Memory B cell (primary cell): ENCODE measurements at places on chromosomes 1 and 21.

- no peak for DNase-seq
Observed at GRCh38 chr1:100229681-100230443, 19.8 kb downstream of the DBT start.

DNA sequence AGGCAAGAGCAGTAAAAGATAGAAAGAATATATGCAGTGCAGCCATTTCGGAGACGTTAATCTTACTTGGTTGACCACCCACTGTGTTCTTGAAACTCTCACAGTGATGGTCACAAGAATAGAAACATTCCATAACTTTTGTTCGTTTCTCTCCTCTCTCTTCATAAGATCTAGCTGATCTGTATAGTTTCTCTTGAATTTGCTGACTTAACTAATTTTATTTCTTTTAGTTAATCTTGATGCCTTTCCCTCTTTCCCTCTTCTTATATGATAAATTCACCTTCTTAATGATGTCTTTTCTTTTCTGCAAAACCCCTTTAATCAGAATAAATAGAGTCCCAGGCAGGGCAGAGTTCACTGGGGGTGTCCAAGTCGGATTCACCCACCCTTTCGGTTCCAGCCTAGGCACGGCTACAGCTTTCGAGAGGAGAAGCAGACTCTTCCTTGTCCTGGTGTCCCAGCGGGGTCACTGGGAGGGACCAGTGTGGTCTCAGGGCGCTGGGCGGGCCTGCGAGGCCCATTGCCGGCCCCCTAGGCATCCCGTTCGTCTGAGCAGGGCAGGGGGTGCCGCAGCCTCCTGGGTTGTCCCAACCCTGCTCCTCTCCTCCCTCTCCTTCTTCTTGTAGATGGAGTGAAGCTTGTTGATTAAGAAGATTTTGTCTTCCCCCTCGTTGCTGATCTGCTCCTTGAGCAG is 39.8 kb downstream of the ZNF691 start:
- no peak for DNase-seq

- no peak for DNase-seq
Observed at GRCh38 chr1:15277447-15277838, 30.4 kb downstream of the FHAD1 start.

GRCh38 chr1:67540733-67541125 is 110.5 kb upstream of the SERBP1 start:
- no peak for DNase-seq

- no peak for DNase-seq
Observed at GRCh38 chr1:83011265-83011664, 987.7 kb downstream of the TTLL7 start.

- no peak for DNase-seq
Observed at GRCh38 chr1:51301844-51302162, 28.6 kb downstream of the TTC39A start.

DNA sequence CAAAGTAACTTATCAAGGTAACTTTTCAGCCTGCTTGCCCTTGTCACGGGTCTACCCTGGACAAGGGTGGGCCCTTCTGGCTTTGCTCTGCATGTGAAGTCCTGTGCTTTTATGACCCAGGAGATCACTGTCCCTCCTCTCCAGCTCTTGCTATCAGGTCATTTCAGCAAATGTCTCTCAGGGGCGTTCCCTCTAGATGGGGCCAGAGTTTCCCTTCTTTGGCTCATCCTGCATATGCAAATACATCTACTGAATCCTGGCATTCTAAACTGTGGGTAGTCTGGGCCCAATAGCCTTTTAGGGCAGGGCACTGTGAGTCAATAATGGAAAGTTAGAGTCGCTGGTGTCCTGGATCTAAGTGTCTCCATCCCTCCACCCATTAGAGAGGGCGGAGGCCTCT is 366.9 kb upstream of the USP24 start:
- no peak for DNase-seq

DNA sequence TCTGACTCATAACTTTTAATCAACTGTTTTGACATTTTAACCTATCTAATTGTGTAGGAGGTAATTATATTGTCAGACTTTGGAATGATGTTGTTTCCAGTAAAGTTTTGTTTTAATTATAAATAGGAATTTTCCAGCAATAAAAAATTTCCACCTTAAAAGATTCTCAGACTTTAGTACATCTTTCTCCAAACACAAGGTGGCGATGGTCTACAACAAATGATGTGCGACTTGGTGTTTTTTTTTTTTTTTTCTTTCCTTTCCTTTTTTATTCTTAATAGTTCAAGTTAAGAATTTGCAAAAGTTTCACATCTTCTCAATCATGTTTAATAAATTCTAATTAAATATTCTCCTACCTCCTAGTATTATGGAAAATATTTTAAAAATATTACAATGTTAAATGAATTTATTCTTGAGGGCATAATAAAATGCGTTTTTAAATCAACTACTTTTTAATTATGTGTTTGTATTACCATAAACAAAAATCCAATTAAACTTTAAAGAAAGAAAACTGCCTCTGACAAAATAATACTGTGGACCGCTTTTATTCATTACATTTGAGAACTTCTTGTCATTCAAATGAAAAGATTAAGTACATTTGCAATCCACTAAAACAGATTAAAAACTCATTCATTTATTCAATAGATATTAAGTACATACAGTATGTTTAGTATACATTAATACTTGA is 4.4 kb upstream of the ADAMTS1 start:
- DNase-seq, result no peak

DNA sequence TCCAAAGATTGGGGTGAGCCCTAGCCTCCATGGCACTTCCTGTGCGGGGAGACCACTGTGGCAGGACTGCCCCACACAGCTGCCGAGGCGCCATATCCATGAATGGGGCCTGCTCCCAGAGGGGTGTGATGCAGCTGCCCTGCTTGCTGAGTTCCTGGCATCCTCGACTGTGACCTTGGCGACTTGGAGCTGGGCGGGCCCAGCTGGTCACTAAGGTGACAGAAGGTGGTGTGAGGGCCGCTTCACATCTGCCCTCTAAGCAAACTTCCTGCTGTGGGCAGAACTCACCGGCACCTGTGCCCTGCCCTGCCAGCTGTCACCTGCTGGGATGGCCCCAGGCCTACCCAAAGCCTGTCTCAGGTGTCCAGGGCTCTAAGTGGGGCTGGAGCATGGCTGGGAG is 9.0 kb downstream of the TMEM61 start:
- no peak for DNase-seq

- DNase-seq, result no peak
Observed at GRCh38 chr1:200894712-200895442, at the start of gene INAVA. Gene INAVA (plus strand): TSS chr1:200894900. CDS start chr1:200898401, 3,501 bp downstream.

DNA sequence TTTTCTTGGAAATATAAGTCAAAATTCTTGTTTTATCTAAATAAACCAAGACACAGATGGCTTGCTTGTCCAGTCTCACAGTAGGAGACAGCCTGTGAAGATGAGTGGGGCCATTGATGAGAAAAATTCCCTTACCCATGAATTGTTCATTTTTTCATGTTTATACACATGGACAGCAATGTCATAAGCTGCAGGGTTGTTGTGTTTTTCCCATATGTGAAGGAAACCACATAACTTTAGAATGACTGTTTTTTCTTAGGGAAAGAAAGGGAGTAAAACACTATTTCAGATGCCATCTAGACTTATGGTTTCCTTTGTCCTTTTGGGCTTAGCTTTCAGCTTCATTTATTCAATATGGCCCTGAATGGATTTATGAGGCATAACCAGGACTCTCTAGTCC is 622.5 kb upstream of the NR5A2 start:
- no peak for DNase-seq

- DNase-seq, result no peak
Observed at GRCh38 chr1:221192055-221192454, 312.8 kb downstream of the HLX start.

DNA sequence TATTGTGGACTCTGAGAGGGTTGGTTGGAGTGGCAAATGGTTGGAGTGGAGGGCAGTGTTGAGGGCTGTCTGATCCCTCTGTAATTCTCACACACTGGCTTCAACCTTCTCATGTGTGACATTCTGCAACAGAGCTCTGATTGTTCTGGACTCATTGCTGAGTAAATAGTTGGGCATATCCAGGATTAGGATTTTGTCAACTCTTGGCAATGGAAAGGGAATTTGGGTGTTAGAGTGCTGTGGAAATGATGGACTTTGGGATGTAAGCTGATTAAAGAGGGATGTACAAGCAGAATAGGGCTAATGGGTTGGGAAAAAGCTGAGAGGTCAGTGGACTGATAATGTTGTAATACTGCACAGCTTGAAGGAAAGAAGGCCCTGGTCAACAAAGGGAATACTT is 16.5 kb downstream of the TLCD4 start:
- no peak for DNase-seq

DNA sequence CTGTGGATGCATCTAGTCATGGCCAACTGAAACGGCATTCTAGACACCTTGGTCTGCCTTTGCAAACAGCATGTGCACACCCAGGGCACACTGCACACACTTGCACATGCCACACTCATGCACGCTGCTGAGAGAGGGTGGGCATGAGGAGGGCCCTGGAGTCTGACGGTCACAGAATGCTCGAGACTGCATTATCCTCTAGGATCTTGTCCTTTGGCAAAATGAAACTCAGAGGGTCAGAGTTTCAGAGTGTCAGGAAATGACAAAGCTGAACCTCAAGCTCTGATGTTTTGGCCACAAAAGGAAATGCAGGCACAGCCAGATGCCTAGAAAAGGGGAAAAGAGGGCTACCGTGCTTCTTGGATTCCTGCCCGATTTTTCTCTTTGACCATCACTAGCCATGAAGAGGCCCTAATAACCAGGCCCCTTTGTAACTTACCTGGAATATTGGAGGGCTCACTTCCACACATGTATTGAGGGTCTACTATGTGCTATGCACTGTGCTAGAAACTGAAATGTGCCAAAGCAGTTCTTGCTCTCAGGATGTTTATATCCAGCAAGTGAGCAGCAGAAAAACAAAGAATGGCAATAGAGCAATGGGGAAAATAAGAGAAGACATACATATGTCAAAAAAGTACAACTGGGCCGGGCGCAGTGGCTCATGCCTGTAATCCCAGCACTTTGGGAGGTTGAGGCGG is 65.4 kb downstream of the TOMM20 start:
- no peak for DNase-seq

- DNase-seq, result no peak
Observed at GRCh38 chr1:231656741-231657140, 30.2 kb downstream of the DISC1 start.

GRCh38 chr1:37944086-37944763 is 2.6 kb downstream of the INPP5B start:
- no peak for DNase-seq

GRCh38 chr21:16751695-16752474 is 761.0 kb upstream of the CXADR start:
- DNase-seq, result no peak

- no peak for DNase-seq
Observed at GRCh38 chr21:44955141-44955797, 15.4 kb downstream of the SLX9 start.

GRCh38 chr1:40477678-40478053 is 576 bp downstream of the ZFP69 start:
- DNase-seq, result no peak

- DNase-seq, result no peak
Observed at GRCh38 chr1:209584231-209584672, 738 bp downstream of the CAMK1G start.

- DNase-seq, result no peak
Observed at GRCh38 chr1:82090104-82090503, 289.4 kb downstream of the ADGRL2 start.

- no peak for DNase-seq
Observed at GRCh38 chr1:8238141-8239038, 79.5 kb upstream of the SLC45A1 start.

DNA sequence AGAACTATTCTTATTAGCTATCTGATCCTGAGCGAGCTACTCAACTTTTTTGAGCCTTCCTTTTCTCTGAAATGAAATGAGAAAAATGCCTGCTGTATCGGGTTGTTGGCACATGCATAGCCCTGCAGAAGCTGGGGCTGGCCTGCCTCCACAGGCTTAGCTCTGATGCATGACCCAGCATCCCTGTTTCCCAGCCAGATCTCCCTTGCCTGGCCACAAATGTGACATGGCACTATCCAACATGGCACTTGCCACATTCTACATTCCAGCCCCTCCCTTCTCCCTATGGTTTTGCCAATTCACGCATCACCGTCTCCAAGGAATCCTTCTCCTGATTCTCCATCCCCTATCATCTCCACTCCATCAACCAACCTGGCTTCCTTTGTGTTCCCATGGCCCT is 13.8 kb downstream of the RNU5D-1 start:
- no peak for DNase-seq

DNA sequence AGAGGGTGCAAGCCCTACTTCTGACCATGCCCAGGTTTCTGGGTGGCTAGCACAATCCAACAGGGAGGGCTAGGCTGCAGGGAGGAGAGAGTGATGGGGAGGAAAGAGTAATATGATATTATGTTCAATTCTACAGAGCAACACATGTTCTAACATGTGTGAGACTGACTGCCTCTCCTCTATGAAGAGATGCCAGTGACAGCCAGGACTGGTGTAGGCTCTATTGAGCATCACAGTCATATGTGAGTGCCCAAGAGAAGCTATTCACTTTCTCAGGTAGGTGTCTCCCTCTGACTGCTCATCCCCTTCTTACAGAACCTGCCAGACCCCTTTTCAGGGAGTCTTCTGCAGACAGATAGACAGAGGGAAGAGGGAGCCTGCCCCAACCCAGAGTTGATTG is 446.1 kb downstream of the SIPA1L2 start:
- DNase-seq, result no peak

DNA sequence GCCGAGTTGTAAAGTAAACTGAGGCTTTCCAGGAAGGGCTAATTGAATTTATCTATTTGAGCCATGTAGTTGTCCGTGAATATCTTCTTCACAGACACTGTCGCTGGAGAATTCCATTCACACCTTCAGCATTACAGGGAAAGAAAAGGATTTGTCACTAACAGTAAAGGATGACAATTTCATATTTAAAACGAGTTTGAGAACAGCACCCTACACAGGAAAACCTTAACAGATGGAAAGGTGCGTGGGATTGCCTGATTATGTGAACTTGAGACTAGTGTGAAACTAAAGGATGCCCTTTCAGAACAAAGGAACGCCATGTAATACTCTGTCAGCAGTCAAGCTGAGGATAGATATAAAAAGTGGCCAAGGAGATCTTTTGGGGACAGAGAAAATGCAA is 492.5 kb upstream of the ADGRL2 start:
- DNase-seq, result no peak
